ENCODE measurements at places on chromosomes 16 and 17.

DNA sequence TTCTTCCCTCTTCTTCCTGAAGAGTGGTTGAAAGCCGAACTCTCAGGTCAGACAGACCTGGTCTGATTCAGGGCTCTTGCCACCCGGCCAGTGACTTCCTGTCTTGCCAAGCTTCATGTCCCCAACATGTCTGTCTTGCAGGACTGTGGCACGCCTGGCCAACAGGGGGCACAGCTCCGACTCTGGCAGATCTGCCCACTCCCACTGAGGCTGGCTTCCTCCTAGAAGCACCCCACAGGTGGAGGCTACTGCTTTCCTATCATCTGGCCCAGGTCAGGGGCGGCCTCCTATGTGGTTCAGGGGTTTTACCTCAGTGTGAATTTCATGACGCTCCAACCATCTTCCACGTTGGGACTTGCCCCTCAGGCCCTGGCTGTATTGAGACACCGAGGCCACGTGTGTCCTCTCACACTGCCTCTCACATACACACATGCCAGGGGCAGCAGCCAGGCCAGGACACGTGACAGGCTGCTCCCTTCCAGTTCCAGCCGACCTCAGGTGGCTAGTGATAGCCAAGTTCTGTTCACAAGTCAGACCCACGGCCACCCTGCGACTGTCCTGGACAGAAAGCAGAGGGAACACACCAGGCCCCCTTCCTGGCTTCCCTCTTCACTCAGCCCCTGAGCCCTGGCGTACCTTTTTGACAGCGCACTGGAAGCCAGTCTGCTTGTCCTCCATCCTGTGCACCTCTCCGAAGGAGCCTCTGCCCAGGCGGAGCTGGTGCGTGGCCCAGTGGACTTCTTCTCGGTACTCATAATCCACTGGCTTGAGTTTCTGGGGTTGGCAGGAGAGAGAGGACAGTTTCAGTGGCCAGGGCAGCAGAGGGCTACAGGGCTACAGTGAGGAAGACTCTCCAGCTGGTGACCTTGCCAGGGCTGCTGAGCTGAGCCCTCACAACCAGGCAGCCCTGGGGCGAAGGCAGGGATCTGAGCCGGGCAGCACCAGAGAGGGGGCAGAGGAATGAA is 22.6 kb upstream of the SPATA32 start:
- DNase-seq, result peak; percentile 71

- DNase-seq, result no peak
These were observed 52.6 kb downstream of the NOS2 start for GRCh38 chr17:27747462-27748359.

- DNase-seq, result no peak
These were observed 105.9 kb downstream of the ZFHX3 start for GRCh38 chr16:72942021-72942420.

DNA sequence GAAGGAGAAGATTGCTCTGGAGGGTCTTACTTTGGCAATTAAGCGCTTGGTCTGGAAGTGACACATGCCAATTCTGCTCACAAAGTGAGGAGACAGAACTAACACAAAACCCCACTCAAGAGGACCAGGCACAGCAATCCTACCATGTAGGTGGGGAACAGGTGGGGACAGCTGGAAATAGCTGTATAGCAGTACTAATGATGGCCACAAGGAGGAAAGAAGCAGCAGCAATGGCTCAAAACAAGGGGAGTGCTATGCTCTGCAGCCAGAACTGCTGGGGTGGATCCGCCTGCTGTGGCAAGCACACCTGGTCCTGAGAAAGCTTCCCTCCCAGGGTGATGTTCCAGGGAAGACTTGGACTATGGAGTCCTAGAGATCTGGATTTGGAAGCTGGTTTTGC is 17.0 kb upstream of the TMEM132E start:
- DNase-seq, result no peak

DNA sequence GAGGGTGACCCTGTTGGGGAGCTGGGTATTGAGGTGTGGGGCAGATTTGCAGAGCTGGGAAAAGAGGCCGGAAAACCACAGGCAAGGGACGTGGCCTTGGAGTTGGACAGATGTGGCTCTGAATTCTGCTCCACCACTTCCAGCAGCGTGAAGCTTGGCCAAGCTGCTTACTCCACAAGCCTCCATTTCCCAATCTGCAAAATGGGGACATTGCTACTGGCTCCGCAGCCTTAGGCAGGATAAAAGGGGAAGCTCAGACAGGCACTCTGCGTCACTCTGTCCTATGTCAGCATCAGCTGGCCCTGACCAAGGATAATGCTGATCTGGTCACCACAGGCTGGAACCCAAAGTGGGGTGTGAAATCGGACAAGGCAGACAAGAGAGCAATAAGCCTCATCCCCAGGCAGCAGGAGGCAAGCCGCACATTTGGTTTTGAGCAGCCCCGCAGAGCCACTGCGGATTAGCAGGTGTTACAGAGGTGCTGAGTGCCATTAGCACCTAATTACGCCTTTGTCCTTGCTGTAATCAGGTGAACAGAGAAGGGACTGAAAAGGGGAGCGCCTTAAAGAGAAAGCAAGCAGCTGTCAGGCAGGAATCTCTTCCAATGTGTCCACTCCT is 54.8 kb downstream of the SDK2 start:
- no peak for DNase-seq

DNA sequence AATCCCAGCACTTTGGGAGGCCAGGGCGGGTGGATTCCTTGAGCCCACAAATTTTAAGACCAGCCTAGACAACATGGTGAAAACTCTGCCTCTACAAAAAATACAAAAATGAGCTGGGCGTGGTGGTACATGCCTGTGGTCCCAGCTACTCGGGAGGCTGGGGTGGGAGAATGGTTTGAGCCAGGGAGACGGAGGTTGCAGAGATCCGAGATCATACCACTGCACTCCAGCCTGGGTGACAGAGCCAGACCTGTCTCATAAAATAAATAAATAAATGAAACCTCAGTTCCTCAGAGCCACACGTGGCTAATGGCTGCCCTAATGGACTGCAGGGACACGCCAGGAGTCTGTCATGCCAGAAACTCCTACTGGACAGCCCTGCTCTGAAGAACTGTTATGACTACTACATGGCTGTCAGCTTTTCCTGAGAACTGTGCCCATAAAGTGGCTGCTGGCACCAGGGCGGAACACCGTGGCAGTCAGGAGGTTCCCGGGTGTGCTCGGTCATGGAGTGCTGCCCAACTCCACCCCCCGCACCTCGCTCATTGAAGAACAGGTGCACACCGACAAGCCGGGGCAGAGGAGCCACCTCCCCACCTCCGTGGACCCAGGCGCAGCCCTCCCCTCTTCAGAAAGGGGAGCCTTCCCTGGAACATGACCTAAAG is 4.3 kb downstream of the TMEM11 start:
- no peak for DNase-seq

GRCh38 chr17:2239882-2240430 is 63.6 kb downstream of the SMG6 start:
- DNase-seq, result no peak

DNA sequence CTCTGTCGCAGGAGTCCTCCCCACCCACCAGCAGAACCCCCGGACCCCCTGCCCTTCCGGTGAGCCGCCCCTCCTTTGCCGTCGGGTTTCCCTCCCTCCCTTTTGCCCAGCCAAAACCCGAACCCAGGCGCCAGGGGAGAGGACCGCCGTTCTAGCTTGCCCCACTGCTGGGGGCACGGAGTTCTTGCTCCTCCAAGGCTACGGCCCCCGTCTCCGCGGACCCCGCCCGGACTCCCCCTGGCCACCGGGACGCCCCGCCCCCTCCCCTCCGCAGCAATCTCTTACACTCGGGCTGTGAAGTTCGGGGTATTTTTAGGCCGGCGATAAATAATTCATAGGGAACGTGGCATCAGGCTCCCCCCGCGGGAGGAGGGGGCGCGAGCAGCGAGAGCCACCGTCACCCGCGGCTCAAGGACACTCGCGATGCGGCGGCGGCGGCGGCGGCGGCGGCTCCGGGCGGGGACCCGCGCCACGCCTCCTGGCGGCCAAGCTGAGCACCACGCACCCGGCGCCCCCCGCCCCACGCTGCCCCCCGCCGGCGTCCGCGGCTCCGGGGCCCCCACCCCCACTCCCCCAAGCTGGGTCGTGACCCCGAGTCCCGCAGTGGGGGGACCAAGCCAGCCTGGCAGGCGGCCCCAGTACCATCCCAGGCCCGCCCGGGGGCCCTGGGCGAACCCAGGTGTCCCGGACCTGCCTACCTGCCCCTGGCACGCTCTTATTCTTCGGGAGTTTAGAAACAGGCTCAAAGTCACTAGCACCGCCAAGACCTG is at the start of gene GRIN2C:
TSS of gene GRIN2C (minus strand) at position 427 of the 770 bp plus-strand sequence. CDS start 4,793 bp downstream, outside the sequence.
- DNase-seq, result no peak

DNA sequence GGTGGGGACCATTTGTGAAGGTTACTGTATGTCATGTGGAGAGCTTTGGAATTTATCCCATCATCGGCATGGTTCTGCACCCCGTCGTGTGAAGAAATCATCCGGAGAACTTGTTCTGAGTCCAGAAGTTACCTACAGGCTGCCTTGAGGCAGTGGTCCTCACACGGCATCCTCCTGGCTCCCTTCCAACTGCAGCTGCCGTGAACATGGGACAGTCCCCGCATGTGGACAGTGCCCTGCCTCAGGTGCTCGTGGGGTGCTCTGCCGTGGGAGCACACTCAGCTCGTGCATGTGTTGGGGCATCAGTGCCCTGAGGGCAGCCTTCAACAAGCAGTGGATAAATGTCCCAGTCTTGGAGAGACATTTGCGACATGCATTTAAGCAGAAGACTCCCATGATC is 188.7 kb downstream of the KATNIP start:
- DNase-seq, result no peak

DNA sequence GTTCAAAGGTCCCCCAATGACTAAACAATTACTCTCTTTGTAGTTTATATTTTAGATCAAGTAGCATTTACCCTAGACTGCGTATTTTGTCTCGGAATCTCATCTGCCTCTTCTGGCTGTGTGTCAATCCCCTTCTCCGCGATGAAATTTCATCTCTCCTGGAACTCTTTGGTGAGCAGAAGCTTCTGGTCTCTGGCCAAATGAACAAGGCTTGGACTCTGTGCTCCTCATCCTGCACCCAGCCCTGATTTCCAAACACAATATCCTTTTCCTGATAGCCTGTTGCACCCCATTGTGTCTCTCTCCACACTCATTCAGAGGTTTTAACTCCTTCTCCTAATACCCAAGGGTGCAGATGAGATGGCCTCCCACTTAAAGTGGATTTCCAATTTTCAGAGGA is 609.4 kb upstream of the CDH5 start:
- no peak for DNase-seq

DNA sequence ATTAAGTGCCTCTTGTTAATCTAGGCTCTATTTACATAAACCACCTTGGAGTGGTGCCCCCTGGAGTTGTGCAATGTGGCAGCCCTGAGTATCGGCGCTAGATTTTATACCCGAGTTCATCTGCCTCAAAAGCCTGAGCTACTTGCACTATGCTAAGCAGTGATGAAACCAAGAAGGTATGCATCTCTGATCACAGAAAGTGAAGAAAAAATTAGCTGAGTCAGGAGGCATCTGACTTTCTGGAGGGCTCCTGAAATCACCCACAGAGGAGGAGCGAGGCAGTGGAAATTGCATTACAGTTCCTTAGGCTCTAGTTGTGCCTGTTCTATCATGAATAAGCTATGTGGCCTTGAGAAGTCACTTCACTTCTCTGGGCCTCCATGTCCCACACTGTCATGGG is 80.3 kb upstream of the PSMD7 start:
- DNase-seq, result no peak

DNA sequence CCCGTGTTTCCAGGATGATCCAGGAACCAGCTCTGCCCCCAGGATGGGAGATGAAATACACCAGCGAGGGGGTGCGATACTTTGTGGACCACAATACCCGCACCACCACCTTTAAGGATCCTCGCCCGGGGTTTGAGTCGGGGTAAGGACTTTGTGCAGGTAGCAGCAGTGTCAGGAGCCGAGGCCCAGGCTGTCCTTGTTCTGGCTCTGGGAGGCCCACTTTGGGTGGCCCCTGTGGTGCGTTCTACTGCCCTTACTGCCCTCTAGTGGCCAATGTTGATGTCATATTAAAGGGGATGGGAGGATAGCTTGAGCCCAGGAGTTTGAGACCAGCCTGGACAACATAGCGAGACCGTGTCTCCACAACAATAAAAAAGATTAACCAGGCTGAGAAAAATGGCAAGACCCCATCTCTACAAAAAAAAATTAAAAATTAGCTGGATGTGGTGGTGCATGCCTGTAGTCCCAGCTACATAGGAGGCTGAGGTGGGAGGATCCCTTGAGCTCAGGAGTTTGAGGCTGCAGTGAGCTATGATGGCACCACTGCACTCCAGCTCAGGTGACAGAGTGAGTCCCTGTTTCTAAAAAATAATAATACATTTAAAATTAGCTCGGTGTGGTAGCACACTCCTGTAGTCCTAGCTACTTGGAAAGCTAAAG is 20.9 kb upstream of the CLEC18A start:
- peak; percentile 37 for DNase-seq

DNA sequence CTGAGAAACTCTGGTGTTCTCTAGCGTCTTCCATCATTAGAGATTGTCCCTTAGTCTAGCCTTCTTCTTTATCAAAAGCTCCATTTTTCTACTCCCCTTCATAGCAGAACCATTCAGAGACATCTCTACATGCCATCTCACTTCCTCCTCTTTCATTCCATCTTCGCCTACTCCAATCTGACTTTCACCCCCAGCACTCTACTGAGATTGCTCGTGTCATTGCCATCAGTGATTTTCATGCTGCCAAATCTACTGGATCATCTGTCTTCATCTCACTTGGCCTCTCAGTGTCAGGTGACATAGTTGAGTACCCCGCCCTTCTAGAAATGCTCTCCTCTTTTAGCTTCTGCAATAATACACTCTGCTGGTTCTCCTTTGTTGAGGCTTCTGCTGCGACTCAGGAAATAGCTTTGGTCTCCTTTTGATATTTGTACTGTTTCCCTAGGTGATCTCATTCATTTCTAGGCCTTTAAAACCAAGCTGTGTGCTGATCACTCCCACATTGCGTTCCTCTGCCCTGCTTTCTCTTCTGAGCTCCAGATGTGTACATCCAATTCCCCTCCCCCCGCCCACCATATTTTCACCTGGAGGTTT is 119.1 kb downstream of the FTO start:
- no peak for DNase-seq

DNA sequence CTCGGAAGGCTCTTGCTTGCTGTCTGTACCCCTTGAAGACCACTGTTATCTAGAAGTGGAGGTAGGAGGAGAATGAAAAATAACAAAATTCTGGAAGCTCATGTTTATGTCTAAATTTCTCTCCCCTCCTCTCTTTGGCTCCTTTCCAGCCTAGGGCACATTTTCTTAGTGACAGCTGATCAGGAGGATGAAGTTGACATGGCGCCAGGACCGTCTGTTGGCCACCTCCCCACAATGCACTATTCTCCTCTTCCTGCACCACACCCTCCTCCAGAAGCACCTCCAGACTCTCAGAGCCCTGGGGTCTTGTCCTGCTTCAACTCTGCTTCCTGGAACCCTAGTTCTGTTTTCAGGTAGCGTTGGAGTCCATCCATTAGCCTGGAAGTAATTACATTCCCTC is 25.5 kb upstream of the SSTR2 start:
- DNase-seq, result no peak
